SW480 (cell line): ENCODE measurements at places on chromosomes 16 and 17.

GRCh38 chr17:60398227-60398959 lies 6.5 kb upstream of the USP32 start:
- DNase-seq = no peak

- no peak for DNase-seq
These were observed 1.3 kb downstream of the IL34 start for GRCh38 chr16:70647441-70648359.

DNA sequence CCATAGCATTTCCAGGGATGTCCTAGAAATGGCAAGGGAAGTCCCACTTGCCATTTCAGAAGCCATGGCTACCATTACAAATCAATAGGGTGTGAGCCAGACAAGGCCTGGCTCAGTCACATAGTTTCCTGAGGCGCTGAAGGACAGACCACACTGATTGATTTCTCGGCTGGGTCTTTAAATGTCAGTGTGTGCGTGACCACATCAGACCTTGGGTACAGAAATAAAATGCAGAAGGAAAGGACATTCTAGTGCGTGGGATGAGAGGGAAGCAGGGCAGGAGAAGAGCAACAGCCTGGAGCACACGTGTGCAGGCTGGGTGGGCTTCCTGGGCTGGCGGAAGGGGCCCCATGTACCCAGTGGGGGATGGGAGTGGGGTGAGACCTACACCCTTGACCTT lies 58.7 kb upstream of the LYRM9 start:
- peak; percentile 38 for DNase-seq

DNA sequence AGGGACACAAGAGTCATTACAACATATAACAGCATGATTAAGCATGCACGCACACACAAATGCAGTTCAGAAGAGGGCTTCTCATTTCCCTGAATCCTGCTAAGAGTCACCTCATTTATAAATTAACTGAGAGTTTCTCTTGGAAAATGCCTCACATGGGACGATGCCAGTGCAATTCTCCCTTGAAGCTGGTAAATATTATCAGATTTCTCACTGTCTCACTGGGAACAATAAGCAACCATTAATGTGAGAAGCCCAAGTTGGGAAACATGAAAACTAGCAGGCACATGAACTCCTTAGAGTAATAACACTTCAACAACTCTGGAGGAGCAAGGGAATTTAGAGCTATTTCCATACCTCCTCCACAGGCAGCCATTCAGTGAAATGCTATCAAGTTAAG lies 26.4 kb downstream of the SETD6 start:
- DNase-seq = no peak

GRCh38 chr17:17924131-17924856 lies 47.9 kb downstream of the TOM1L2 start:
- no peak for DNase-seq

- DNase-seq = no peak
These were observed 2.0 kb upstream of the TMEM238L start for GRCh38 chr17:10805911-10806310.

- DNase-seq = no peak
These were observed 55.0 kb downstream of the RNF213 start for GRCh38 chr17:80315517-80316182.

DNA sequence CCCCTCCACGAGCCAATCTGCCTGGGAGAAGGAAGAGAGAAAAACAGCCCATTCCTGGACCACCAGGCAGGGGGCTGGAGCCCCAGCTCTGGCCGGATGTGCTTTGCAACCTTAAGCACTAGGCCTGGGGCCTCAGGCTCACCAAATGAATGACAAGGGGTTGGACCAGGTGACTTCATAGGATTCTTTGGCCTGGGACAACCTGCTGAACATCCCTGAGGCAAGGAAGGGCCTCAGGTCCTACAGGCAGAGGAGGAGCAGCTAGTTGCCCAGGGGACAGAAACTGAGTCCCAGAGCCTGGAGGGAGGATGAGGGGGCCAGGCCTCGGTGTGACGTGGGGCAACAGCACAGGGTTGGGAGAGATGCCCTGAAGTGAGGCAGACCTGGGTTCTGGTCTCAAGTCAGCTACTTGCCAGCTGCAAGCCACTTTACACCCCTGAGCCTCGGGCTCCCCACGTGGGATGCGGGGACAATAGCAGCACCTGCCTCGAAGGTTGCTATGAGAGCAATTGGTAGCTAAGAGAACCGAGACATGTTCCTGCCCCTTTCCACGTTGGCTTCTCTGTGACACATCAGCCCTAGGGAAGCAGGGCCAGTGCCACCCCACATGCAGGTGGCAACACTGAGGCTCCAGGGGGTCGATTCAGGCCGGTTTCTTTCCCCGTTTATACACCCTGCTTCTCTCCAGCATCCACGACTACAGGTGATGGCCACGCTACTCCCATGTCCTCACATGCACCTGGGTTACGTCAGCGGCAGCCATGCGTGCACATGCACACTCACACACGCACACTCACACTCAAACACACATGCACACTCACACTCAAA lies 42.6 kb downstream of the CFAP20 start:
- DNase-seq = no peak

DNA sequence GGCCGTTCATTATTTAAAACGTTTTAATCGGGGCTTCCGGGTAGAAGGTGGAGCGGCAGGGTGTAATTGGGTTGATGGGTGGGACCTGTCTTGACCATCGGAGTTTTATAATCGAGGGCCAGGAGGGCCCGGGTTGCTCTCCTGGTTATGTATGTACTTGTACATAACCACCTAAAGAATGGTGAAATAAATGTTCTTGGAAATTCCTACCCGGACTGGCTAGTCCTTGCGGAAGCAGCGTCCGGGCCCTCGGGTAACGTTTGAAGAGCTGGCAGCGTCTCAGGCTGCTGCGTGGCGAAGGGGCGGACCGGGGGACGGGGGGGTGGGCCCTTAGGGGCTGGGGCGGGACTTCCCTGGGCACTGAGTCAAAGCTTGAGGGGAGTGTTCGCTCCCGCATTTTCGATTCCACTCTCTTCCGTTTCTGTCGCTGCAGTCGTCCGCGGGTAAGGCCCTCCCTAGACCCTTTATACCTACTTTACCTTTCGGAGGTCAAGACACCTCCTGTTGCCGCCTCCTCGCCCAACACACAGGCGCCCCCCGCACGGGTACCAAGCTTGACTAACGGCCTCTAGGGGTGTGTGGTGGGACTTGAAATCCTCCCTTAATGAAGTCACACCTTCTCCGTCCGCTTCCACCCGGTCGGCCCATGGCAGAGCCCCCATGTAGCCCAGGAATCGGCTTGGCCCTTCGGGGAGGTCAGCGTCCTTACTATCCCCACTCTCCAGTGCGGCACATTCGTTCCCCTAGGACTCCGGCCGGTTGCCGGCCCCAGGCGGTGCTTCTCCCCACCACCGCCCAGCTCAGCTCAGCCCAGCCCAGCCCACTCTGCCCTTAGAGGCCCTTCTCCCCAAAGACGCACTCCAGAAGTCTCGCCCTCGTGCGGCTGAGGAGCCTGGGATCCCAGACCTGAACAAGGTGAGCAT lies at the start of gene TMEM106A:
TSS of gene TMEM106A (plus strand) at position 396 of the 923 bp plus-strand sequence. CDS start 1,167 bp downstream, outside the sequence.
- peak; percentile 71 for DNase-seq

DNA sequence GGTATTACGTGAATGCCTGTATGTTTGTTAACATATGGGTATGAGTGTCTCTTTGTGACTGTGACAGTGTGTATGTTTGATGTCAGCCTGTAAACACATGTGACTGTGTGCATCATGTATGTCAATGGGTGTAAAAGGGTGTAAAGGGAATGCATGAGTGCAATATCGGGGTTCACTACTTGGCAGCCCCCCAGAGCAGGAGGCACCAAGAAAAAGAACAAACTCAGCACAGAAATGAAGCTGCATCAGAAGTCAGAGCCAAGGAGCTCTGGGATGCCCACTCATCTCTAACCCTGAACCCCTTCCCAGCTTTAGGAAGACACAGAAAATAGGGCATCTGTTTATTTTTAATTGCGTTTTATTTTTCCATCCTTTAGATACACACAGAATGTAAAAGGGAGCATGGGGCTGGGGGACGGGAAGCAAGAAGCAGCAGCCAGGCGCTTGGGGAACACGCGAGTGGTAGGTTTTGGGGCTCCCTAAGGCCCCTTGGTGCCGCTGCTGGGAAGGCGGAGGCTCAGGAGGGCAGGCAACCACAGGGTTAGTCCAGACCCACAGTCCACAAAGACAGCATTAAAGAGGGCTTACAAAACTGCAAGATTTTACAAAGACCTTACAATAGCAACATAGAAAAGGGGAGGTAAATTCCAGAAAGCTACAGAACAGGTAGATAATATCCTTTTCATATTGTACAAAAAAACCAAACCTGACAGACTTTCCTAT lies 2.3 kb upstream of the HOXB6 start:
- DNase-seq = peak; percentile 31

DNA sequence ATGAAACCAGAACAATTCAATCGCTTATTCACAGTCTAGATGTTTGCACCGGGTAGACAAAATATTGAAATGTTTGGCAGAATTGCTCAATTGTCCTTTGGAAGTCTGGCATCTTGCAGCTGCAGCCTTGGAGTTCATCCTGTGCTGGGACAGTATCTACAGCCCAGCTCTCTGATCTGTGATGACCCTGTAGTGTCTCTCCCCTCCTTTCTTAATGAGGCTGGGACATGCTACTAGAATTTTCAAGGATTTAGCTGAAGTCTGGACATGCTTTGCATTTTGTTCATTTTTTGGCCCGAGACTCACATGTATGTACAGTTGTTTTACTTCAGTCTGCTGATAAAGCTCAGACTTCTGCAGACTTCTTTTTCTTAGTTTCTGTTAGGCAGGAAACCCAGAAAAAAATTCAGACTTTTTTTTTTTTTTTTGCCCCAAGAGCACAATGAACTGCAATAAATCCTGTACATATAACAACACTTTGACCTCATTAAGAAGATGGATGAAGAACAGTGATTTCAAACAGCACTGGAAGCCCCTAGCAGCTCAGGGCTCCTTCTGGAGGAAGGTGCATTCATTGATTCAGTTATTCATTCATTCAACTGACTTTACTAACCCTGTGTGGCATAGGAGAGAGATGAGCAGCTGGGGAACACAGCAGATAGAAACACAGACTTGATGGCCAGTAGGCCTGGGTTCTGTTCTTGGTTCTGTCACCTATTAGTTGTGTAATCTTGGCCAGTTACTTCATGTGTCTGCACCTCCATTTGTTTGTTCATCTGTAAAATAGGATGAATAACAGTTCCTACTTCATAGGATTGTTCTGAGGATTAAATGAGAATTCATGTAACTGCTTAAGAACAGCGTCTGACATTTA lies 210.0 kb downstream of the MAP2K4 start:
- no peak for DNase-seq

- DNase-seq = no peak
These were observed 87.8 kb downstream of the CRISPLD2 start for GRCh38 chr16:84907575-84907974.
